Tibial nerve (tissue), 4 donors: ENCODE measurements at places on chromosomes 7 and 10.

DNA sequence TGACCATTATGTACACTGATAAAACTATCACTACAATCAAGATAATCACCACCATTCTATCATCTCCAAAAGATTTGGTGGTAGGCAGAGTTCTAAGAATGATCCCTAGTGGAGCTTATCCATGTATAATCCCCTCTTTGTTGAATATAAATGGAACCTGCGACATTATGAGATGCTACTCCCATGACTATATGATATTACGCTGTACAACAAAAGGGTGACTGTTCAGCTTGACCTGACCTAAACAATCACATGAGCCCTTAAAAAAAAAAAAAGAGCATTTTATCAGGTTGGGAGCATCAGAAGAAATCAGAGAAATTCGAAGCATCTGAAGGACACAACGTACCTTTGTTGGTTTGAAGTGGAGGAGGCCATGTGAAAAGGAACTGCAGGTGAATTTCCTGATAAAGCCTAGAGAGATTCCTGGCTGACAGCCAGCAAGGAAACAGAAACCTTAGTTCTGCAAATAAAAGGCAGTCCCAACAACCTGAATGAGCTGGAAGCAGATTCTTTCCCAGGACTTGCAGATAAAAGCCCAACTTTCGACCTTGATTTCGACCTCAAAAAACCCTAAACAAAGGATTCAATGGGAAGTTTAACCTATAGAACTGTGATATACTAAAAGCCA lies 270.7 kb downstream of the ADRA2A start:
- DNase-seq, result no peak

GRCh38 chr7:117087639-117088396 lies 134.5 kb downstream of the ST7 start:
- DNase-seq, result no peak

- no peak for DNase-seq
Observed at GRCh38 chr10:86663046-86663345, 5.3 kb upstream of the LDB3 start.

- no peak for DNase-seq
Observed at GRCh38 chr7:34317039-34317438, 341.0 kb upstream of the NPSR1 start.

DNA sequence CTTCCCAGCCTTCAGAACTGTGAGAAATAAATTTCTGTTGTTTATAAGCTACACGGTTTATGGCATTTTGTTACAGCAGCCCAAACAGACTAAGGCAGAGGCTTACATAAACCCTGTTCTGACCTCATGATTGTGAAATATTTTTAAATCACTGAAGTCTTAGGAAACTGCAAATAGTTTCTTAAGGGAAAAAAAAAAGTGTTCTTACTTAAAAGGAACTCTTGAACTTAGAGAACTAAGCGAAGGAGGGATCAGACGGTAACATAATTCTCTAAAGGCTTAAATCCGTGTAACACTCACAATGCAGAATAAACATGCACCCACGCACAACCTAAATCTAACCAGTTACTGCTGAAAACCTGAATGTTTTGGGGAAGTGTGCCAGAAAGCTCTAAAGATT lies 749.1 kb upstream of the LRRTM3 start:
- no peak for DNase-seq

DNA sequence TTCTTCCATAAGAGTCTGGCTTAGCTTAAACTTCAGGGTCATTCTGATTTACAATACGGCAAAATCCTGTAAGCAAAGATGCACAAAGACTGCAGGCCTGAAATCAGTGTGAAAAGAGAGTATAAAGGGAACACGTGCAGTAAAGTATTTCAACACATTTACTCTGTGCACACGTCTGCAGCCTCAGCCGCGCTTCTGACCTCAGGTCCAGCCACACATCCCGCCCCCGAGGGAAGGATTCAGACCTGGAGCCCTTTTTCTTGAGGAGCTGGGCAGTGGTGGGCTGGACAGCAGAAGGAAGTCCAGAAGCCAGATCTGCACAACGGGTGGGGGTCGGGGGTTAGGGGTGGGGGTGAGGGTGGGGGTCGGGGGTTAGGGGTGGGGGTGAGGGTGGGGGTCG lies 58.9 kb upstream of the FAM20C start:
- no peak for DNase-seq

GRCh38 chr10:93596539-93596938 lies 4.5 kb downstream of the RBP4 start:
- DNase-seq, result no peak

DNA sequence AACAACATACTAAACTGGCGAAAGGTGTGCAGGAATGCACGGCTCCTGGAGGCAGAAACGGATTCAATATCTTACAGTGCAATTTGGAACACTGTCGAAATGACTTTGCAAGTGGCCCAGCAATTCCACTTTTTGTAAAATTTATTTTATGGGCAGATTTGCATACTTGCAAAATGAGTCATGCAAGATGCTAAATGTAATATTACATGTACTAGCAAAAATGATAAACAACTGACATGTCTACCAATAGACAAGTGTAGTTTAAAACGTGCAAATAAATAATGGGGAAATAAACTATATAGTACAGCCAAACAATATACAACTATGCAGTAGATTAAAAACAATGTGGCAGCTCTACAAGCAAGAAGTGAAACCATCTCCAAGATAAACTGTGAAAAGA lies 97.7 kb downstream of the ARHGAP12 start:
- DNase-seq, result no peak

- no peak for DNase-seq
Observed at GRCh38 chr7:149147752-149148653, 750 bp downstream of the ZNF398 start.

- no peak for DNase-seq
Observed at GRCh38 chr7:44880317-44881018, 4.9 kb downstream of the PURB start.

- DNase-seq, result peak; percentile 13
Observed at GRCh38 chr10:90741926-90742565, 115.8 kb downstream of the HTR7 start.

DNA sequence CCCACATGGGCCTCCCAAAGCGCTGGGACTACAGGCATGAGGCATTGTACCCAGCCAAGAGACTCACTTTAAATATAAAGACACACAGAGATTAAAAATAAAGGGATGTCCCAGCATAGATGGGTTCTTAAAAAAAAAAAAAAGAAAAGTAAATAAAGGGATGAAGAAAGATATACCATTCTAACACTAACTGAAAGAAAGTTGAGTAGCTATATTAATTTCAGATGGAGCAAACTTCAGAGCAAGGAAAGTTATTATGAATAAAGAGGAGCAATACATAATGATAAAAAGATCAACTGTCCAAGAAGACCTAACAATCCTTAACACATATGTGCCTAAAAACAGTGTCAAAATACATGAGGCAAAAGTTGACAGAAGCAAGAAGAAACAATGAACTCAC lies 33.0 kb upstream of the SPOCK2 start:
- DNase-seq, result no peak

- DNase-seq, result no peak
Observed at GRCh38 chr7:103811997-103812396, 177.5 kb downstream of the RELN start.

- no peak for DNase-seq
Observed at GRCh38 chr7:890868-891267, 14.5 kb downstream of the GET4 start.

DNA sequence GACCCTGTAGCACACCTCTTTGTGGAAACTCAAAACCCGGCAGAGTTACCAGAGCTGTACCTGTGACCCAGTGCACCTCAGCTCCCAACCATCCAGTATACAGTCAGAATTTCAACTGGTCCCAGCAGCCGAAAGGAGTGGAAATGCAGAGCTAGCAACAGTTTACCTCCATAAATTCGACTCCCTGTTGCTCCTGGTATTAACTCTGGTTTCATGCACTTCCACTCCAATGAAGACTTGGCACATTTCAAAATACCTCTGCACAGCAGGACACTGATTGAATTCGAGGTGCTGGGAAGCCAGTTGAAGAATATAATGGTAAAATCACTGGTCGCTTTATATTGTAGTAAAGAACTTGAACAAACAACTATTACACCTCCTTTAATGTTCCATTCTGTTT lies 17.9 kb upstream of the TIAL1 start:
- DNase-seq, result no peak

GRCh38 chr10:59354434-59354833 lies 7.9 kb downstream of the FAM13C start:
- no peak for DNase-seq

- no peak for DNase-seq
Observed at GRCh38 chr7:138565451-138566114, 105.5 kb downstream of the TRIM24 start.

DNA sequence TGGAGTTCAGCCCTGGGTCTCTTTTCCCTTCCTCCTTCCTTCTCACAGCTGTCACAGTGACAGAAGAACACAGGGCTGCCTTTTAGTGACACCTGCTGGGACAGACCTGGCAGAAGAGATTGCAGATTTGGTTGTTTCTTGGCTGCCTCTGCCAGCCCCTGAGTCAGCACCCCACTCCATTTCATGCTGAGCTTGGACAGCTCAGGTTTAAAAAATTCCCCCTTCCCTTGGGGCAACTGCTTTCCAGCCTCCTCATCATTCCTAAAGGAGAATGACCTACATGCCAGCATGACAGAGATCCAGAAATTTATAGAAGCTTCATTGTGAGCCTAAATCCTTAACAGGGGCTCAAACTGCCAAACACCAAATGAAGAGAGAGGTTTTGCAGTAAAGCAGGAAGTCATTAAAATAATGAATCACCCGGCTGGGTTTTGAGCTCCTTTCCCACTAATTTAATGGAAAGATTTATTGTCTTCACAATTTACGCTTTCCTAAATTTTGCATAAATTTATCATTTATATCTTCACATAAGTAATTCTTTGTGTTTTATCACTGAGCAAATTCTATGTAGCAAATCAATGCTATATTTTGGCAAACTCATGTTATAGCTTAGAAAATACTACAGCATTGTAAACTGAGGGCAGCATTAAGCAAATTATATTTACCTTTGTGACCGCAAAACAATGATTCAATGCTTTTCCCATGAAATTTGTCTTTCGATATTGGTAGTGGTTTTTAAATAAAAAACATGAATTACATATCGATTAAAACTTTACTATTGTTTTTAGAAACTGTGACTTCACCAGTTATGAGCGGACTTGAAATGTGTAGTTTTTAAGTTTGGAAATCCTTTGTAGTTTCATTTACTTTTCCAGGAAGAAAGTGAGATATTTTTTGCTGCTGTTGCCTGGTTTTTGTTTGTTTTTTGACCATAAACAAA lies 399.5 kb upstream of the ANKRD30A start:
- DNase-seq, result no peak

DNA sequence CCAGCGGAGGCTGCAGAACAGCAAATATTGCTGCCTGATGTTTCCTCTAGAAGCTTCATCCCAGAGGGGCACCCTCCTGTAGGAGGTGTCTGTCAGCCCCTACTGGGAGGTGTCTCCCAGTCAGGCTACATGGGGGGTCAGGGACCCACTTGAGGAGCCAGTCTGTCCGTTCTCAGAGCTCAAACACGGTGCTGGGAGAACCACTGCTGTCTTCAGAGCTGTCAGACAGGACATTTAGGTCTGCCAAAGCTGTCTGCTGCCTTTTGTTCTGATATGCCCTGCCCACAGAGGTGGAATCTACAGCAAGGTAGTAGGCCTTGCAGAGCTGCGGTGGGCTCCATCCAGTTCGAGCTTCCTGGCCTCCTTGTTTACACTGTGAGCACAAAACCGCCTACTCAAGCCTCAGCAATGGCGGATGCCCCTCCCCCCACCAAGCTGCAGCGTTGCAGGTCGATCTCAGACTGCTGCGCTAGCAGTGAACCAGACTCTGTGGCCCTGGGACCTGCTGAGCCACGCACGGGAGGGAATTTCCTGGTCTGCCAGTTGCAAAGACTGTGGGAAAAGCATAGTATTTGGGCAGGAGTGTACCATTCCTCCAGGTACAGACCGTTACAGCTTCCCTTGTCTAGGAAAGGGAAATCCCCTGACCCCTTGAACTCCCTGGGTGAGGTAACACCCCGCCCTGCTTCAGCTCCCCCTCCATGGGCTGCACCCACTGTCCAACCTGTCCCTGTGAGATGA lies 17.7 kb upstream of the MINDY3 start:
- no peak for DNase-seq

DNA sequence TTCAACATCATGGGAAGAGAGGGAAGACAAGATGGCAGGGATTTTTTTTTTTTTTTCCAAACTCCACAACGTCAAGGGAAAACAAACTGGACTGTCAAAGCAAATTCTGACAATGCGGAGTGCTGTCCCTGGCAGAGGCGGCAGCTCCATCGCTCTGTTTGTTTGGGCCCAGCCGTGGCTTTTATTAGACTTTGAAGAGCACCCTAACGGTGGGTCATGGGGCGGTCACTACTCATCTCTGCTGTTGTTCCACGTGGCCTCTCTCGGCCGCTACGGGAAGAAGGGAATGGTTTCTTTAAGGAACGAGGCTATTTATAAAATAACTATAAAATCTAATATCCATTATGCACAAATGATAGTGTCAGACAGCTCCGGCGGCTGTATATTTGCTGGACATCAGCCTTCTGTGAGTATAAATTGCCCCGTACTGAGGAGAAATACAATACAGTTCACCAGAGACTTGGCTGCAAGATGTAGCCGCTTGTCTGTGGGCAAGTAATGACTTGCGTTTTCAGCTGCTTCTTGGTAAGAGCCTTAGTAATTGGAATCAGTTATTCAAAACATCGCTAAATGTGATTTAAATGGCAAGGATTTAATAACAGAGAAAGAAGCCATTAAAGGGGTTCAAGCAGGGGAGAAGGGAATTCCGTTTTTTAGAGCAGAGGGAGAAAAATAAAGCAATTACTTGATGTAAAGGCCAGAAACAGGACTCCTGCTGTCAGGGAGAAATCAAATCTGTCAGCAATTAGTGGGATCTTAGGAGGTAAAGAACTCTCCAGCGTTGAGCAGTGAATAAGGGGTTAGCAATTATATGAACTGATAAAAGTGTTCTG lies 61.7 kb upstream of the RAB11FIP2 start:
- no peak for DNase-seq

DNA sequence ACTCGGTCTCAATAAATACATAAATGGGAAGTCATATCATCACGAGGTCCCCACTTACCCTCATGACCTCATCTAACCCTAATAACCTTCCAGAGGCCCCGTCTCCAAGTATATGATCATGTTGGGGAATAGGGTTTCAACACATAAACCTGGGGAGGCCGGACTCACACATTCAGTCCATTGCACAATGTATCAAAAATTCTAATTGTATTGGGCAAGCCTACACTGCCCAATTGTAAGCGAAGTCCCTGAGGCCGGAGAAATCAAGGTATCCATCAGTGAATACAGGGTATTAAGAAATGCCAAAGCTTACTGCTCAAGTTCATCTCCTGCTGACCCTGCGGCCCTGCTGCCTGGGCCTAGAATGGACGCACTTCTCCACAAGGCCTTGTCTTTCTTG lies 69.6 kb downstream of the PARP12 start:
- DNase-seq, result no peak

- no peak for DNase-seq
Observed at GRCh38 chr10:8752146-8752843, 697.8 kb downstream of the GATA3 start.

- DNase-seq, result no peak
Observed at GRCh38 chr7:17236171-17236570, 62.3 kb upstream of the AHR start.

GRCh38 chr10:120514035-120514620 lies 57.1 kb downstream of the PLPP4 start:
- no peak for DNase-seq

- DNase-seq, result no peak
Observed at GRCh38 chr7:123864436-123864835, 19.5 kb downstream of the HYAL4 start.
